ENCODE measurements at places on chromosomes 5 and 9.

- DNase-seq = no peak
Observed at GRCh38 chr5:61674378-61674777, 342.3 kb downstream of the ZSWIM6 start.

DNA sequence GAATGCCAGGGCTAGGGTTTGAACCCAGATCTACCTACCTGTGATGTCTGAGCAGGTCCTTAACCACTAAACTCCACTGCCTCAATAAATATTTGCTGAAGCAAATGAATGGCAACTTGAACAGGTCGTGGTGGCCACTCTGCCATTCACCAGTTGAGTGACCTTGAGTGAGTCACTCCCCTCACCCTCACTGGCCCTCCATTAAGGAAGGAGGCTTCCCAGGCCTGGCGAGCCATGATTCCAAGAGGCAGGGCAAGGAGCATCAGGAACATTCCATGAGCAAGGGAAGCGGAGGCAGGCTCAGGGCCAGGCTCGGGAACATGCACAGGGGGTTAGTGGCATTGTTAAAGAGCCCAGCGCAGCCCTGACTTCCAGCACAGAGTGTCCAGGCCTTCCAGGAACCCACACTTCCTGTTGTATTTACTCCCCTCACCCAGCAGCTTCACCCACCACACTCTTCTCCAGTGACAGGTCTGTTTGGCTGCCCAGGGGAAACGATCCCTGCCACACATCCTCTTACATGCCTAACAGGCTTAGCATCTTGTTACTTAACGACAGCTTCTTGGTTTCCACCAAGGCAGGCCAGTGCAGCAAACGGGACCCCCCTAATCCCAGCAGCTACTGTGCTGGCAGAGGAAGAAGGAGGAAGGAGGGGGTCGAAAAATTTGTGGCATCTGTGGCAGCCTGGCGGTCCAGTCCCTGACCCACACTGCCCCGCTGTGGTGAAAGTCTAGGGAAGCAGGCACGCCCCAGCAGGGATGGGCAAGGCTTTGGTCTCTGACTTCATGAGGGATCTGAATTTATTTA, 43.7 kb upstream of the TTC1 start:
- peak; percentile 66 for DNase-seq

DNA sequence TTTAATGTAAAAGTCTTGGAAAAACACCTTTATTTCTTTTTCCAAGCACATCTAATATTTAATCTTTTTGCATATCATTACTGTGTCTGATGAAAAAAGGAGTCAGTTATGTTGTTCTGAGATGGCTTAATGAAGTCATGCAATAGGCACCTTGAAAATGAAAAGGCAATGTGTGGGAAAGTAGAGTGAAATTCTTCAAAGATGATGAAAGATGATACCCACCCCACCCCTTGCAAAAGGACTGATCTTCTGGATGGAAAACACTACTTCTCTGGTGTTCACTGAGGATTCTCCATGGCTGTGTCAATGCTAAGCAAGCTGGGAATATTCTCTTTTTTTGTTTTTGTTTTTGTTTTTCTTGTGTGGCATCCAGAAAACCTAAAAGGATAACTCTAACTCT, 47.9 kb upstream of the TRPC7 start:
- DNase-seq = no peak

DNA sequence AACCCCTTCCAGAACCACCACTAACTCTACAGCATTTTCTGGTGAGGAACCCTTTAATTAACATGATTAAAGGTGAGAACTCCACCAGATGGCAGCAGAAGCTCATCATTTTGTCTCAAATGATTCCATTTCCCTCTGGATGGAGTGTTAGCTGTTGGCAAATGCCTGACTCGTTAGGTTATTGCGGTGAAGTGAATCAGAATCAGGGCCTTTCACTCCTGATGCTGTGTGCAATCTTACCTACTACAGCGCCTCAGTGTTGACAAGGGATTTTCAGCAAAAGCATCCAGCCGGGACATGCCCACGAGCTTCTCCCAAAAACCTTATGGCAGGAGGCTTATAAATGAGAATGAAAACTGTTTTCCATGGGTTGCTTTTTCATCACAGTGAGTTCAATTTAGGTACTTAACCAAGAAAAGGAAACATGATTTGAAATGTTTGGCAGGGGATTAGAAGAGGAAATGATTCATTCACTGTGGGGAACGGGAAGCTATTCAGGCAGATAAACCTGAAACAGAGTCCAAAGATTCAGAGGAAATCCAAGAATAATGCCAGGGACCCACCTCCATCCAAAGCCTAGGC, 48.0 kb upstream of the CAST start:
- peak; percentile 78 for DNase-seq

DNA sequence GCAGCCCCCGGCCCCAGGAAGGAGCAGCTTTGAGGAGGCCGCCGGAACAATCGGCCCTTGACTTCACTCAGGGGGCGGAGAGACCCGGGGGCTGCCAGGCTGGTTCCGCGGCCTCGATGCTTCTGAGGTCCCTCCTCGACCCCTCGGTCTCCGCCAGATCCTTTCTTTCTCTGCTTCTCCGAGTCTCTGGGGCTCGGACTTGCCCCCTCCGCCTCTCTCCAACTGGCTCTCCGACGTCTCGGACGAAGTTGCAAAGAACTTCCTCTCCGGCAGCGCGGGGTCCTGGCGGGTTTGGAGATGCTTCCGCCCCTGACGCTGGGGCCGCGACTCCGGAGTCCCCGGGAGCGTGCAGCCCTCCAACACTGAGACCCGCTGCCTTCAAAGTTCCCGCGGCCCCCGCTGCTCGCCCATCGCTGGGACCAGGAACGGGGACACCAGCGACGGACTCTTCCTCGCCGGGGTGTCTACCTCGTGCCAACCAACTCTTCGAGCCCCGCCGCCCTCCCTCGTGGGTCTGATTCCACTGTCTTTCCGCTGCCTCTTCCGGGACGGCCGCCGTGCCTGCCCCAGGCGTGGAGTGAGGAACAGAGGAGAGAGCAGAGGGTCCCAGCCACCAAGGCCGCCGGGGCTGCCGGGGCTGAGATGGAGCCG, 7.0 kb downstream of the PAX5 start:
- DNase-seq = no peak
